Posterior cingulate gyrus (tissue), 11 donors: ENCODE measurements at places on chromosomes 4 and X.
A peak's percentile ranks its signal among the peaks of the same experiment; 100 is the strongest.

DNA sequence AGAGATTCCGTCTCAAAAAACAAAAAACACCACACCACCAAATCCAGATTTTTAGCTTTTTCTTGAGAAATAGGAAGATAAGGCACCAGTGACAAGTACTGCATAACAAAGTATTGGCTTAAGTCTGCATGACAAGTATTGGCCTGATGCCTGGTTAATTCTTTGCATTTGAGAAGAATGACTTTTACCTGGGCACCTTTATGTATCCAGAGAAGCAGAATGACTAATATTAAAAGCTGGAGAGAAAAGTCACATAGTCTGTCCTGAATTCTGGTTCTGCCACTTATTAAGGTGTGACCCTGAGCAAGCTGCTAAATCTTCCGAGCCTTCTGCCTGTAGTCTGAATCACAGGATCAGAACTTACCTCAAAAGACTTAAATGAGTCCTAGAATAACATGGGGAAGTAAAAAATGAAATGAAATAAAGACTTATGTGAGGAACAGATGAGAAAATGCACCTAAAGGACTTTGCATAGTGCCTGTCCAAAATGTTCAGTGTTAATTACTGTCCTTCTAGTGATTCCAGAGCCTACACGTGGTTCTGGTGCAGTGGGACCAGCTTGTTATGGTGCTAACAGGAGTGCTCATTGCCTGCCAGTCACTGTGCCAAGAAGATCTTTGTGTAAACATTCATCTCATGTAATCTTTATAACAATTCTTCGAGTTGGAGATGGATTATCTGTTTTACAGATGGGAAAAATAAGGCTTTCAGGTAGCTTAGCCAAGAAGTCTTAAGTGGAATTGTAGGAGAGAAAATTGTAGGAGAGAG, 31.6 kb downstream of the UGDH start:
- no peak for DNase-seq

DNA sequence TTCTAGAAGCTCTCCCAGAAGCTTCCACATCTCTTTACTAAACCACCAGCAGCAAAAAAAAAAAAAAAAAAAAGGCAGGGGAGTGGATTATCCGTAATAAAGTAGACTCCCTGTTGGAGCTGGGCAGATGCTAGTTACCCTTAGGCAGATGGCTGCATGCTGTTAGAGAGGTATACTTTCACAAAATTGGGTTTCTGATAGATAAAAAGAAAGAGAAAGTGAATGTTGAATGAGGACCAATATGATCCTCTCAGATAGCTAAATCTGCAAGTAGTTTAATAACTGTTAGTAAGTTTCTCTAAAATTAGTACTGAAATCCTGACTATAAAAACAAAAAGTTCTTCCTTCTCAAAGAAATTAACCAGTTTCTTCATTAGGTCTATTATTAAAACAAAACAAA, 195.4 kb downstream of the ANAPC10 start:
- no peak for DNase-seq

GRCh38 chr4:117740736-117741135, 293.6 kb upstream of the NDST3 start:
- no peak for DNase-seq

DNA sequence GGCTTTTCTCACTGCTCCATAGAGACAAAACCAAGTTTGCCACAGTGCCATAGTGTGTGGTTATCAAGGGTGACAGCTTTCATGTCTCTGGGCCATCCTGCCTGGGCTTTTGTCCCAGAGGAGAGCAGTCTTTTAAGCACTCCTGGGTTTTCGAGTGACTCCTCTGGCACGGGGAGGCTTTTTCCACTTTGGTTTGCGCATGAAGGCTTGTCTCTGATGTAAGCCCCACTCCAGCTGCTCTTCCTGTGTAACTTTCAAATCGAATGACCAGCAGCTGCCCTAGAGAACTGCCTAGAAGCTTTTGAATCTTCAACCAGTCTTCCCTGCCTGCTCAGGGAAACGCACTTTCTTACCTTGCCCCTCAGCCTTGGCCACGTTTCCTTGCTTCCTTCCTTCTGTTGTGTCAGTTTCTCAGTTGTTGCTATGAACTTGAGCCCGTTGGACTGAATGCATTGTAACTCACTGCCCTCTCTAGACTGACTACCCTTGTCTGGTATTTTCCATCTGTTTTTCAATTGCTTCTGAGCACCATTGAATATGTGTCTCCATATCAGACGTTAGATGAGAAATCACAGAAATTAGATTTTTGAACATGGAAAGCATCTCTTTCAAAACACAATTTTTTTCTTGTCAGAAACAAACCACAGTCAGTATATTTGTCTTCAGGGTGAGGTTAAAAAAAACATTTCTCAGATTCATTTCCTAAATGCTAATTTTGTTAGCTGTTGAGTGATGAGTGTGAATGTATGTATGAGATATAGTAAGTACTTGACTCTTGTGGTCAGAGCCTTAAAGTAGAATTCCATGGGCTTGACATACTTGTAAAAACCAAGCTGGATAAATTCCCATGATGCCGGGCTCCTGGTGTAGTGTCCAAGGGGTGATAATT, 45.3 kb downstream of the SLC9A6 start:
- no peak for DNase-seq

- DNase-seq, result no peak
Observed at GRCh38 chr4:111031001-111031579, 408.2 kb upstream of the PITX2 start.

DNA sequence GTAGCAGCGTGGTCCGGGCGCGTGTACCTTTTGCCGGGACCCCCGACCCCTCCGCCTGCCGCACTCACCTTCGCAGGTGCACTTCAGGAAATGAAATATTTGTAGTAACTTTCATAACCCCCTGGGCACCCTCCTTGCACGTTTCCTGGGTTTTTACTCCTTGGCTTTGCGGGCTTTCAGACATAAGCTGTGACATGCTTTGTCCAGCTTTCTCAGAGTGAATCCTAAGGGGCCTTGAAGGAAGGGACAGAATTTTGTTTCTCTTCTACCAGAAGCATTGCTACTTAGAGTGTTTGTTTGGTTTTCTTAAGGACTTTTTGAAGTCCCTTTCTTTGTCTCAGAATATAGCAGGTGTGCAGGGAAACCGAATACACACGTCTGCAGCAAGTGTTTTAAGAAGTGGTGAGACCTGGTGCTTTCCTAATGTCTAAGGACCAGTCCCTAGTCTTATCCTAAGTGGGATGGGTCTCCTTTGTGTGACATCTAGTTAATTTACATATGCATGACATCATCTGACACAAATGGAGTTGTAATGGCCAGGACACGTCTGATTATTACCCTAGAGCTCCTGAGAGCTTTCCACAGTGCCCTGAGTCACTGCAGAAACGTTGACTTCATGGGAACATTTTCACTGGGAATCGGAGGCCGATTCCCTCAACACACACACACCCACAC, 1.3 kb downstream of the FAM149A start:
- DNase-seq, result no peak

DNA sequence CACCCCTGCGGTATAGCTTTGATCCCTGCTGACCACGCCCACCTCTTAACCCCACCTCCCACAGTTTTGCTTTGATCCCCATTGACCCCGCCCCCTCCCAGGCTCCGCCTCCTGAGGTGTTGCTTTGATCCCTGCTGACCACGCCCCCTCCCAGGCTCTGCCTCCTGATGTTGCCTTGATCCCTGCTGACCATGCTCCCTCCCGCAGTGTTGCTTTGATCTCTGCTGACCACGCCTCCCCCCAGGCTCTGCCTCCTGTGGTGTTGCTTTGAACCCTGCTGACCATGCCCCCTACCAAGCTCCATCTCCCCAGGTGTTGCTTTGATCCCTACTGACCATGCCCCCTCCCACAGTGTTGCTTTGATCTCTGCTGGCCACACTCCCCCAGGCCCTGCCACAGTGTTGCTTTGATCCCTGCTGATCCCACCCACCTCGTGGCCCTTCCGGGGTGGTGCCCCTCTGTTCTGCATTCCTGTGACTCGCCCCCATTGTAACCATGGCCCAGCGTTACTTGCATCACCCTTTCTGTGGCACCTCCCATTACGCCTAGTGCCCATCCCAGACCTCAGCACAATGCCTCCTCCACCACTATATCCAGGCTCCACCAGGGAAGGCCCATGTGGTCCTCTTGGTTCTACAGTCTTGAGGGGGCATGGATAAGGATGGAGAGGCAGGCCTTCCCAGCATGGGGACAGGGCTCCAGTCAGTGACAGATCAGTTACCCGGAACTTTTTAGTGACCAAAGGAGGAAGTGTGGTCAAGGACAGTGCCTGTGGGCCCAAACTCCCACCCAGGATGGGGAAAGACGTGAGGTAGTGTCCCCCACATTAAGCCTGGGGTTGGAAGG, 70.8 kb downstream of the ADRA2C start:
- no peak for DNase-seq

GRCh38 chrX:130606425-130606824, 204.6 kb downstream of the RBMX2 start:
- no peak for DNase-seq

DNA sequence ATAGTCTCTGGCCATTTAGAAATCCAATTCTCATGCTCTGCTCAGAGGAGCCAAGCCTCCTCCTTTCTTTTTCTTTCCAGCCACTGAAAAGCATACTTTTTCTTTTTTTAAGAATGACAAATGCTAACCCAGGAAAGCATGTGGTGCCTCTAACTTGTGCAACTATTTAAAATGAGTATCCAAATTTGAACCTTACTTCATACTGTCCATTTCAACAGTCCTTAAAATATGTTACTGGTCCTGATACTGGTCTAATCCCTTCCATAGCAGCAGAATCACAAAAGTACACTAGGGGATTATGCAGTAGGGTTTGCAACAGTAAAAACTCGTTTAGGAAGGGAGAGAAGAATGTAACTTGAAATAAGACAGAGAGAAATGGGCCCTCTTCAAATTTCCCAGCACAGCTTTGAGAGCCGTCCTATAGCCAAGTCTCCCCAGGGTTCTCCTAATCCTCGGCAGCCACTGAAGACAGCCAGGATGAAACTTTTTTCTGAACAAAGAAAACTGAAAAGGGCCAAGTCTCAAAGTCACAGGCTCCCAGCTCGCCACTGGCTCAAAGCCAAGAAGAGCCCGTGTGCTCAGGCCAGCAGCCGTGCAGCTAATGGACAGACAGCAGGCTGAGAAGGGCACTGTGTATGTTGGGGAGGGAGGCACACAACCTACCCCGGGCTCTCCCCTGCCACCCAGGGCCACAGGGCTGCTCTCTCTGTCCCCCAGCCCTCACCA, 39.5 kb downstream of the GPC4 start:
- DNase-seq, result peak; percentile 16

DNA sequence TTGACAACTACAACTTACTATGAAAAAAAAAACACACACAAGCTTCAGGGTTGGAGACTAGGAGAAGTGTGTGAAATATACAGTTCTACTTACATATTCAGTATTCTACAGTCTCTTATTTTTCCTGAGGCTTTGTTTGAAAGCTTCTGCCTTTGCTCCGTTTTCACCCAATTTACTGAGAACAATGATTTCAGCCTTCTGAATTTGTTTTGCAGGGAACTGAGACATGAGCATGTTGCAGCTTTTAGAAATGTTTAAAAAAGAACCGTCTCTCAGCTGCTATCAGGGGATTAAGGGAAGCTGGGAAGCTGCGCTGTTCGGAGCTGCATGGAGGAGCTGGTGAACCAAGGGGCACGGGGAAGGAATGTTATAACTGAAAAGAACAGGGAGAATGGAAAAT, 85.7 kb downstream of the QDPR start:
- DNase-seq, result no peak

GRCh38 chr4:6056976-6057766, 38.9 kb upstream of the C4orf50 start:
- no peak for DNase-seq

GRCh38 chr4:123924536-123924935, 527.9 kb downstream of the SPRY1 start:
- no peak for DNase-seq

GRCh38 chr4:94934201-94934600, 176.4 kb downstream of the BMPR1B start:
- no peak for DNase-seq

DNA sequence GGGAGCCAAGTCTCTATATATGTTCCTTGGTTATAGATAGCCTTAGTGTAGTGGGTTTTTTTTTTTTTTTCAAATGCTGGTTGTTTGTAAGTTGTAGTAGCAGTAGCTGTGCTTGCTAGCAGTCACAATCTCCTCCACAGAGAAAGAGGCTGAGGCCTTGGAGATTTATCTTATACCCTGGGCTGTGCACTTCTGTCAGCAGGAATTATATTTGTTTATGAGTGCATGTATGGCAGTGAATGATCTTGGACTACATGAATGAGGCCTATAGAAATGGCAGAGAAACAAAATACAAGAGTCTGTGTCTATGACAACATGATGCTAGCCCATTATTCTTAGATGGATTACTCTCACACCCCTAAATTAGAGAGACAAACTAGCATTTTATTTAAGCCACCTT, 1674.2 kb upstream of the ADGRL3 start:
- no peak for DNase-seq

DNA sequence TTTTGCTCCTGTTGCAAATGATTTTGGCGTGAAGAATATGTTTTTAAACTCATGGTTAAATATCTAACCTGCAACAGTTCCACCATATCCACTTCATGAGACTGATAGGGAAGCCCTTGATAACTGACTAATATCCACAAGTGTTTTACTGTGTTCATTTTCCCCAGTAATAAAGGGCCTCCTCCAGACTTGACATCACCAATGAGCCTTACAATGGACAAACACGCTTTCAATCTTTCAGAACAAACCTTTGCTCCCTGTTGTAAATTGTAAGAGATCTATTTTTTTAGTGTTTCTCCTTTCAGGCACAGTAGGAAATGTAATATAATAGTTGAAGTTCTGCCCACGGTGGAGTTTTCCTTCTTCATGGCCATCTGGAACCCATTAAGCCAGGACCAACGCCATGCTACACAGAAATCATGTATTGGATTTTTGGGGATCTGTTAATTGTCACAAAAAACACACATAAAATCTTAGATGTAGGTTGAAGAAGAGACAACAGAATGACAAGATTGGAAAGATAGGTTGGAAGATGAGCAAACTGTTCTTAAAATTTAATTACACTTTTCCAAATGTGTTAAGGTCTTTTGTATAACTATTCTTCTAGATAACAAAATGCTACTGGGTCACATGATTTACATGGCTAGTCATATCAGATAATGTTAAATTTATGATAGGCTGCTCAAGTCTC, 1030.1 kb downstream of the FSTL5 start:
- DNase-seq, result no peak

GRCh38 chrX:117982694-117983392, 133.8 kb downstream of the KLHL13 start:
- no peak for DNase-seq

DNA sequence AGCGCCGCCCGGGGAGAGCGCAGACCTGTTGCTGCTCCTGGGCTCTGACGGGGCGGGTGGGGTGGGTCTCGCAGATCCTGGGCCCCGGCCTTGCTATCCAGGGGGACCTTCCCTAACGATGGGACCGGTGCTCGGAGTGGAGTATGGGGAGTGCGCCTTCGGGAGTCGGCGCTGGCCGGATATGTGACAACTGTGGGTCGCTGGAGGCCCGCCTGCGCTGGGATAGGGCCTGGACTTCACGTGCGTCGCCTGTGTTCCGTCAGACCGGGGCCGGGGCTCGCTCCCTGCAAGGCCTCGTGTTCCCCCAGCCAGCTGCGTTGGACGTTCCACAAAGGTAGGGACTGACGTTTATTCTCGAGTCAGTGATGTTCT, 1.3 kb downstream of the TBL1X start:
- no peak for DNase-seq

- DNase-seq, result no peak
Observed at GRCh38 chrX:44785652-44786051, 58.2 kb upstream of the DUSP21 start.
